ENCODE measurements at places on chromosomes 4 and X. TPM values are rescaled to one million over a fixed set of nuclear protein-coding genes. Genes with fewer than 3 reads are reported as not detected.

Gene TLR3
- total RNA-seq, result 7.4 TPM

Gene NLGN3
- total RNA-seq, result under 0.01 TPM

Gene SNCA
- total RNA-seq, result 12.7 TPM

Gene ADGRG4
- total RNA-seq, result under 0.01 TPM

Gene NR3C2
- 13.8 TPM for total RNA-seq

Gene HTN1
- total RNA-seq, result not detected

Gene CXorf65
- total RNA-seq, result not detected

Gene RAB39B
- 1.3 TPM for total RNA-seq

Gene TMEM154
- total RNA-seq, result 1.3 TPM

Gene GJB1
- 1.8 TPM for total RNA-seq

Gene IL1RAPL1
- not detected for total RNA-seq

Gene FSTL5
- not detected for total RNA-seq

Gene ETDB
- not detected for total RNA-seq

Gene CYP4V2
- 40.8 TPM for total RNA-seq

Gene TMPRSS11F
- total RNA-seq, result not detected

Gene NKAP
- 7.3 TPM for total RNA-seq

Gene GUCY1A1
- total RNA-seq, result 57.0 TPM

Gene HTR2C
- total RNA-seq, result not detected

Gene TEX13D
- not detected for total RNA-seq

Gene KLB
- total RNA-seq, result 23.2 TPM

Gene PPA2
- total RNA-seq, result 131 TPM

Gene CFAP99
- total RNA-seq, result not detected

Gene LRCH2
- 2.6 TPM for total RNA-seq

Gene HSFX1
- 2.0 TPM for total RNA-seq

Gene CENPVL2
- not detected for total RNA-seq

Gene RGN
- total RNA-seq, result 3.8 TPM

Gene XK
- total RNA-seq, result 0.88 TPM

Gene GPR119
- total RNA-seq, result not detected
